ENCODE measurements at places on chromosomes 12 and 14.

DNA sequence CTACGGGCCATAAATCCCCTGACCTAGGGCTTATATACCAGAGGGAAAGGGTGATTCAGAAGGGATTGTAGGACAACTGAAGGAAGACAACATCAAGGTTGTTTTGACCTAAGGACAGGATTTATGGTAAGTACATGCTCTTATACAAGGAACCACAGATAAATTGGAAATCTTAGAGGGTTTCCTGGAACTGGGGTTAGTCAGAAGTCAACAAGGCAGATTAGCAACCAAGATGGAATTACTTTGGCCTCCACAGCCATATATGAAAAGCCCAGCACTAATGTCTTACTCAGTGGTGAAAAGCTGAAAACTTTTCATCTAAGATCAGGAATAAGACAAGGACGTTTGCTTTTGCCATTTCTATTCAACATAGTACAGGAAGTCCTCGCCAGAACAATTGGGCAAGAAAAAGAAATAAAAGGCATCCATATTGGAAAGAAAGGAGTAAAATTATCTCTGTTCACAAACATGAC is 5.4 kb downstream of the TMBIM4 start:
- DNase-seq, result no peak

DNA sequence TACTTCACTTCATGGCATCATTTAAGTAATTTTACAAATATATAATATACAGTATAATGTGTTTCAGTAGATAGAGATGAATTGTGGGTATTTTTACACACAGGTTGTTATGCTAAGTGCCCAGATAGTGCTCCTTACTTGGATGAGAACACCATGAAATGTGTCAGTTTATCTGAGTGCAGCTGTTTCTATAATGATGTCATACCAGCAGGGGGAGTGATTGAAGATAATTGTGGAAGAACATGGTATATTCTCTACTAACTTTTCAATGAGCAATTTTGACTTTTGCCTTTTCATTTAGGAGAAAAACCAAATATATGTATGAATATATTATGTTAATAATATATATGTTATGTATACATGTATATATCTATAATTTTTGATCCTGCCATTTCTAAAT is 221.6 kb downstream of the LRRK2 start:
- DNase-seq, result peak; percentile 3

GRCh38 chr14:80364274-80364673 is 153.0 kb upstream of the DIO2 start:
- DNase-seq, result peak; percentile 5

GRCh38 chr14:76090616-76091391 is 60.9 kb upstream of the GPATCH2L start:
- DNase-seq, result peak; percentile 1

DNA sequence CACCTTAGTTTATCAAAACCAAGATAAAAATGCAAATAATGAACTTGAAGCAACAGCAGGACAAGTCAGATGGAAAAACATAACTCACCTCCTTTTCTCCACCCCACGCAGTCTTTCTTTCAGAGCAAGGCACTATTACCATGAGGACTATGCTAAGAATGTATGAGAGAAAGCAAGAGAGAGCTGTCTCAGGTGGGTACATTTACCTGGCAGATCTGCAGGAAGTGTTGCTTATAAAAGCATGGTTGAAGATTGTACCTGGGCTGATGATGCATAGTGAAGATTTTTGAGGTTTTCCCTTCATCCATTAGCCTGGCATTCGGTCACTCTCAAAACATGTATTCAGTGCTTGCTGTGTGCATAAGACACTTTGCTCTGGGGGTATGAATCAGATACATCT is 68.8 kb upstream of the IFNG-AS1 start:
- no peak for DNase-seq

Measured in inflammatory macrophage treated with lipopolysaccharide for 4 hours (primary cell).